ENCODE measurements at places on chromosomes 6 and 20.

DNA sequence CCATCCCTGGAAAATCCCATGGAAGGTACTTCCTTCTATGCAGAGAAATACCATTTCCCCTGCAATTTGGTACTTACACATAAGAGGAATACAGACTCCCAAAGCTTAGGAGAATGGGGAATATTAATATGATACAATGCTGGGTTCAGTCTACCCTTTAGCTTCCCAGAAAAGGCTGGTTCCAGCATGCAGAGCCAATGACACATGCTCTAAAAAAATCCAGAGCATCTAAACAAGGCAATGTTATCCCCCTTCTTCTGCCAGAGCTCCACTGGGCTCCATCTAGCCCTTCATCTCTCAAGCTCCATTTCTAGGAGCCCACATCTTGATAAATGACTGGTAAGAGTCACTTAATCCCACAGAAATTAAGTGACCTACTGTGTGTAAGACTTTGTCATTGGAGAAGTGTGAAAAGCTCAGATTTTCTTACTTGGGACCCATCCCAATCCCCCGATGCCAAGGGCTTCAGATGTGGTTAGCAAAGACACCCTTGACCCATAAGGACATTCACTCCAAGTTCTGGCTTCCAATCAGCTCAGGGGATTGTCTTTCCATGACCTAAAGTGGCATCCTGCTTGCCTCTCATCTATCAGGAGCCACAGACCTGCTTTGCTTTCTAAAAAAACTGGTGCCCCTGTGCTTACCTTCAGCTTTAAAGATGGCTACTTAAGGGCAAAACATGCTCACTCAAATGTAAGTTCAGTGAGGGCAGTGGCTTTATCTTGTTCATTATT lies 137.5 kb downstream of the UNC5CL start:
- no peak for DNase-seq

DNA sequence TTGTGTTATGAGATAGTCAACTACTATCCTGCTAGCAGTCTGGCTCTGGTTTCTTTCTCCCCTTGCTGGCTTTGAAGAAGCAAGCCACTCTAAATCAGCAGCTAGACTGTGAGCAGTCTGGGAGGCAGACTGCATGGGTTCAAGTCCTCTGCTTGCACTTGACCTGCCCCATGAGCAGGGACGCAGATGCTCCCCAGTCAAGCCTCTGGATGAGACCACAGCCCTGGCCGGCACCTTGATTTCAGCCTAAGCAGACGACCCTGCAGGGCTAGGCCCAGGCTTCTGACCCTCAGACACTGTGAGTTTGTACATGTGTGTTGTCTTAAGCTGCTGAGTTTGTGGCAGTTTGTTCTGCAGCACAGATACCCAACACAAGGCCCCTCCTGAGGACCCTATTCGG lies 105.8 kb downstream of the SULF2 start:
- no peak for DNase-seq

GRCh38 chr6:119276211-119276610 lies 73.3 kb downstream of the MAN1A1 start:
- no peak for DNase-seq

DNA sequence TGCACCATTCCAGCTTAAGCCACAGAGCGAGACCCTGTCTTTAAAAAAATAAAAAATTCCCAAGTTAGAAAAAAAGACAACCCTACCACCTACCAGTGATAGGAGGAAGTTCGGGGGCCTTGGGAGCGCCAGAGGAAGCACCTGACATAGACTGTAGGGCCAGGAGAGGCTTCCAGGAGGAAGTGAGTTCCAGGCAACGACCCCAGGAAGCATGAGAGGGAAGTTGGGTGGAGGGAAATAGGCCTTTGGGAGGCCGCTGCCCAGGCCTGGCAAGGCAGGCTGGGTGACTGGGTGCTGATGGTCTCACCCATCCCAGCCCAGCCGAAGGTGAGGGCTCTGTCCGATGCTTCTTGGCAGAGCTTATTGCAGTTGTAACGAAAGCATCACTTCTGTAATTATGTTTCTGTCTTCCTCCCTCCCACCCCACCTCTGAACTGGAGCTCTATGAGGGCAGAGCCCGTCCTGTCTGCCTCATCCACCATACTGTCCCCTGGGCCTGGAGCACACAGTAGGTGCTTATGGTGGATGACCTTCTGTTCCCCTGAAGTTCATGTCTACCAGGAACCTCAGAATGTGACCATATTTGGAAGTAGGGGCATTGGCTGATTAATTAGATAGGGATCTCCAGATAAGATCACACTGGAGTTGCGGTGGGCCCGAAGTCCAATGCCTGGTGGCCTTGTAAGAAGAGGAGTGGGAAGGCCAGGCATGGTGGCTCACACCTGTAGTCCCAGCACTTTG lies 54.1 kb downstream of the UBE2V1 start:
- no peak for DNase-seq

DNA sequence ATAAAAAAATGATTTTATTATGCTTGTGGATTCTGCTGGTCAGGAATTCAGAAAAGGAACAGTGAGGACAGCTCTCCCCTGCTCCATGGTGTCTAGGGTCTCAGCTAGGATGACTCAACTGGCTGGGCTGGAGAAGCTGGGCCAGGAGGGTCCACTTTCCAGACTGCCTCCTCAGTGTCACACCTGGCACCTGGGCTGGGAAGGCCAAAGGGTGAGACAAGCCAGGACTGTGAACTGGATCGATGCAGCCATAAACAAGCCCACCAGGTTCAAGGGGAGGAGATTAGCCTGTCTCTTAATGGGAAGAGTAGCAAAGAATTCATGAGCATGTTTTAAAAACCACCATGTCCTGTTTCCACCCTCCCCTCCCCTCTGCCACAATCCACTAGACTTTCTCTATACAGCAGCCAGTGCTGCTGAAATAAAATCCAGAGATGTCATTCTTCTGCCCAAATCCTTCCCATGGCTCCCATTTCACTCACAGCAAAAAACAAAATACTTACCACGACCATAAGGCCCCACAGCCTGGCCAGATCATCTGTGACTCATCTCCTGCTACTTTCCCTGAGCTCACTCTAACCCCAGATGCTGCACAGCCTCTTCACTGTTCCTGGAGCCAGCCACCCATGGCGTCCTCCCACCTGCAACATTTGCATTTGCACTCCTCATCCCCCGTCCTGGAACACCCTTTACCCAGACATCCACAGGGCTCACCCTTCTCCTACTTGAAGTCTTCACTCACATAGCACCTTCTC lies 13.8 kb downstream of the SPTLC3 start:
- DNase-seq = no peak

DNA sequence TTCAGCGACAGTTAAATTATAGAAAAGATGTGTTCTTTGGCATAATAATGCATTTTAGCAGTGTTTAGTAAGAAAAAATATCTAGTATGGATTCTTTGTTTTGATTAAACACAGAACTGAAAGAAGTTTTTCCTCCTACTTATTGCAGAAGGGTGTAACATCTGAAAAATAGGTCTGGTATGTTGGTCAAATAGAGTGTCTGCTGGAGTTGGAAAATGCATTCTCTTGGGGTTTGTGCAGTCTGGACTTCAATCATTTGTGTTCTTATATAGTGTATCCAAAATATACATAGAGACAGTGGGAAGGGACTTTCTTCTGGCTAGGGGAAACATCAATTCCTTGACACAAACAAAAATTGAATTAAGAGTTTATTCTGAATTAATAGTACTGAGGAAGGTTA lies 132.4 kb upstream of the MAN1A1 start:
- no peak for DNase-seq

GRCh38 chr6:43698584-43699349 lies 11.2 kb upstream of the MRPS18A start:
- DNase-seq = no peak

- no peak for DNase-seq
Observed at GRCh38 chr20:63741676-63742380, 2.3 kb downstream of the SLC2A4RG start.

Data from activated CD8-positive, alpha-beta memory T cell treated with anti-CD3 and anti-CD28 coated beads for 1 hour (primary cell).